ENCODE measurements at places on chromosomes 3 and 15.

DNA sequence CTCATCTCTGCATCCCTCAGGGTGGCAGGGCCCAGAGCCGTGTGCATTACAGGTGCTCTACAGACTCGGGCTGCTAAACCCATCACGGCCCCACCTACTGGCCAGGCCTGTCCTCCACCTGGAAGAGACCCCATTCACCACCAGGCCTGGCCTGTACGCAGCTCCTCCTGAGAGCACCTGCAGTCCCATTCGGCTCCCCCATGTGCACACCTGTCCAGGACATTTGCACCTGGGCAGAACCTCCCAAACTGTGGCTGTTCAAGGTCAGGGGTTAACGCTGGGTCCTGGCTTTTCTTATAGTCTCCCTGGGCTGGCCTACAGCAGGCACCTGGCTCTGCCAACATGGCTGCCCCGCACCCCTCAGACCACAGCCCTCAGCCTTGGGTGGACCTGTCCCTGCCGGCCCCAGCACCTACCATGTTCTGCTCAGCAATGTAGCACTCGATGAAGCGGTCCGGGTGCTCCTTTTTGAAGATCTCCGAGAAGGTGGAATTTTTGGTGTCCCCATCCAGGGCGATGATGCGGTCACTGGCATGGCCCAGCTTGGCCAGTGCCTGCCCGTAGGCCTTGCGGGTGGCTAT, 25.7 kb downstream of the TKT start:
- DNase-seq = no peak

DNA sequence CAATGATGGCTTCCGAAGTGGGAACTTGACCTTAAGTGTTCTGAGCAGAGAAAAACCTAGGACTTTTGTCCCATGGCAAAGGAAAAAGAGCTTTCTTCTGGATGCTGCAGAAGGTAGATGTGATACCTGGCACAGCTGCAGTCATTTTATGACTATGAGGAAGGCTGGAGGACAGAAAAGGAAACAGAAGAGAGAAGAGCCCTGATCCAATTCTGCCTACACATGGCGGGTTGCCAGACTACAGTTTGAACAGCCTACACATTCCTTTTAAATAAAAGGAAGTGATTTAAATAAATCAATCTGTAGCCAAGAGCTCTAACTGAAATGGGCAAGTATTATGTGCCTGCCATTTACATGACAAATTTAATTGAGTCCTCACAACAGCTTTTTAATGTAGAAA, 43.6 kb upstream of the CHRNB4 start:
- DNase-seq = no peak

- DNase-seq = no peak
Observed at GRCh38 chr15:41789662-41790061, 15.4 kb downstream of the MAPKBP1 start.

GRCh38 chr3:47578119-47578632, 489 bp downstream of the CSPG5 start:
- no peak for DNase-seq

DNA sequence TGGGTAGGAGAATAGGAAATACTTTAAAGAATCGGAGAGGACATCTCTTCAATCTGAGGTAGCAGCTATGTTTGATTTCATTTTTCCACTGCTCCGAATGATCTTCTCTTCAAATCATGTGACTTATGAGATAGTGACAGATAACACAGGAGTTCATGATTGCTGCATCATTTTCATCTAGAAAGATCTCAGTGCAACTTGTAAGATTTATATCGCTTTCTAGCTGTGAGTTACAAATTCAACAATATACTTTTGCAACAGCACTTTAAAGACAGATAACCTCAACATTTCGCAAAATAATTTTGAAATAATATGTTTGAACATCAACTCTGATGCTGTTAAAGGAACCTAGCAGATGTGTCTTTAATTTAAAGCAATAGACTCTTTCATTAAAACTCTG, 99.9 kb upstream of the CCDC80 start:
- no peak for DNase-seq

- no peak for DNase-seq
Observed at GRCh38 chr3:130963878-130964277, 62.7 kb downstream of the ASTE1 start.

DNA sequence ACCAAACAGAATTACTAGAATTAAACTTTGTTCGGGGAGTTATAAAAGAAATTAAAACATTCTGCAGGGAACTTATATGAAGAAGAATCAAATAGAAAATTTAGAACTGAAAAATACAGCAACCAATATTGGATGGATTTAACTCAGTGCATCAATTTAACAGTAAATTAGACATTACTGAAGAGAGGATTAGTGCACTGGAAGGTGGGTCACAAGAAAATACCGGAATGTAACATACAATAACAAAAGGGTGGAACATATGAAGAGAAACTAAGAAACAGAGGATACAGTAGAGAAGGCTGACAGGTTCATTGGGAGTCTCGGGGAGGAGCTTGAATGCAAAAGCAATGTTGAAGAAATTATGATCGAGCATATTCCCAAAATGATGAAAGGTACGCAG, 56.3 kb downstream of the CDIN1 start:
- DNase-seq = no peak

DNA sequence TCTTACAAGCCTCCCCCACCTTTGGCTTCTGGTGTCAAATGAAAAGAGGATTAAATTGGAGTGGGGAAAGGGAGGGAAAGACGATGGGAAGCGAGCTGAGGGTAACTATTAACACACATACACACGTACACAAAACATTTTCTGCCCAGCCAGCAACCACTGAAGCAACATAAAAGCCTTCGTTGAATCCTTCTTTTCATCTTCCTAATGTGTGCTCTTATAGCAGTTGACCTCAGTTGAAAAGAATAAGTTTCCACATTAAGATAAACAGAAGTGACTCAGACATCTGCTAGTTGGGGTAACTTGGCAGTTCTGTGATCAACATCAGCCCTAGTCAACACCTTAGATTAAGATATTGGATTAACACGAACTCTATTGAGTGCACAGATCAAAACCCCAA, 558.5 kb downstream of the MECOM start:
- DNase-seq = no peak

- DNase-seq = no peak
Observed at GRCh38 chr3:106825962-106826605, 551.2 kb upstream of the CCDC54 start.

- no peak for DNase-seq
Observed at GRCh38 chr15:57708047-57708446, 1.5 kb downstream of the POLR2M start.
